AG04450 (cell line): ENCODE measurements at places on chromosomes 1 and 21.

DNA sequence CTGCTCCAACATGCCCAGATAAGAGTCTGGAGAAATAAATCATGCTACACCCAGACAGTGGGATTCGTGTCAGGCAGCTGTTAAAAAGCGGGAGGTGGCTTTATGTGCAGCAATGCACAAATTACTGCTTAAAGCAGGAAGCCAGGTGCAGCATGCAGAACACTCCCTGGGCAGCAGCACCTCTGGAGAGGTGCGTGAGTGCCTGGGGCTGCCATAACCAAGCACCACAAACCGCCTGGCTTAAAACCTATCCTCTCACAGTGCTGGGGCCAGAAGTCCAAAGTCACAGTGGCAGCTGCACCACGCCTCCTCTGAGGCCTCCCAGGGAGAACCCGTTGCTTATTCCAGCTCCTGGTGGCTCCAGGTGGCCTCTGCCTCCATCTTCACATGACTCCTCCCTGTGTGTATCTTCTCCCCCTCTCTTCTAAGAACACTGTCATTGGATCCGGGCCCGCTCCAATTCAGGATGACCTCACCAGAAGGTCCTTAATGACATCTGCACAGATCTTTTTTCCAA is 115.6 kb downstream of the SIK1 start:
- DNase-seq: no peak

GRCh38 chr1:162716552-162716951 is 74.0 kb upstream of the HSD17B7 start:
- DNase-seq: no peak

GRCh38 chr1:12475101-12475500 is 142.9 kb downstream of the DHRS3 start:
- no peak for DNase-seq

- no peak for DNase-seq
These were observed 184.9 kb downstream of the NCAM2 start for GRCh38 chr21:21183092-21183491.

GRCh38 chr1:159556931-159557369 is 21.1 kb upstream of the OR10J5 start:
- no peak for DNase-seq

DNA sequence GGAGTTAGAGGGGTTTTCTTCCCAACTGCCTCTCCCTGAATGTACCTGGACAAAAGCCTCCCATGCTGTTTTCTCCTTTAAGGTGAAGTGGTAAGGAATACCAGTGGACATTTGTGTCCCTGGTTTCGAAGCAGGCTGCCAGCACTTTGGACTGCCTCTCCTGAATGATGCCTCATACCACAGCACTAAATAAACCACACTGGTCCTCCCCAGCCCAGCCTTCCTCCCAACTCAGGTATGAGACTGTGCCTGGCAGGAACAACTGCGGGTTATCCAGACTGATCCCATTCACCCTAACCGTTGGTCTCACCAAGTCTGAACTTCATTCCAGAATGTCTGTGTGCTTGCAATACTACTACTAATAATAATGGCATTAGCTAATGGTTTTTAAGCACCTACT is 9.3 kb downstream of the COQ8A start:
- DNase-seq: no peak

DNA sequence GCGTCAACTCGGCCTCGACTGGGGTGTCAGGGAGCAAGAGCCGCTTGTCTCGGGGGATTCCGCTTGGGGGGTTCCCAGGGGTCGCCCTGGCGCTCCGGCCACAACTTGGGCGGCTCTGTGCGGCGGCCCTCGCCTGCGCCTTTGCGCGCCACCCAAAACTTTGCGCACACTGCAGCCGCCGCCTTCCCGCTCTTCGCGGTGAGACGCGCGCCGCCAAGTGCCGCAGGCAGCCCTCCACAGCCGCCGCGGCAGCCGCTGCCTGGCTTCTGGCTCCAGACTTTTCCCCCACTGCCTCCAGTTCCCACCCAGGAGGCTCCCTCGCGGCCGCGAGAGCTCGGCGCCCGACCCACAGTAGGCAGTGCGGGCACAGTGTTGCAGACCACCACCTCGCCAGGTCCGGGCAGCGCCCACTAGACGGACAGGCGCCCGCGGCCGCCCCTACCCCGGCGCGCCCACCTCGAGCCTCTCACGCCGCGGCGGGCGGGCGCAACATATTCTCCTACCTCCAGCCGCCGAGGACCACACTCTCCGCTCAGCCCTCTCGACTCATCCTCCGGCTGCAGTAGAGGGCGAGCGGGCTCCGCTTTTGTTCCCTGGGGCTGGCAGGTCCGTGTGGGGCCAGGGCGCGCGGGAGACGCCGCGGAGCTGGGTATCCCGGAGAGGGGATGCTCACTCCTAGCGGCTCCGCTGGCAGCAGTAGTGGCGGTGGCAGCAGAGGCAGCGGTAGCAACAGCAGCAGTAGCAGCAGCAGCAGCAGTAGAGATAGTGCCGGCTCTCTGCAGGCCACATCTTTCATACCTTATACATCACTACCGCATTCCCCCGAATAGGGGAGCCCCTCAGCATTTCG is 296.6 kb downstream of the OMA1 start:
- no peak for DNase-seq

- DNase-seq: no peak
These were observed 44.6 kb downstream of the UBR4 start for GRCh38 chr1:19165501-19165900.

DNA sequence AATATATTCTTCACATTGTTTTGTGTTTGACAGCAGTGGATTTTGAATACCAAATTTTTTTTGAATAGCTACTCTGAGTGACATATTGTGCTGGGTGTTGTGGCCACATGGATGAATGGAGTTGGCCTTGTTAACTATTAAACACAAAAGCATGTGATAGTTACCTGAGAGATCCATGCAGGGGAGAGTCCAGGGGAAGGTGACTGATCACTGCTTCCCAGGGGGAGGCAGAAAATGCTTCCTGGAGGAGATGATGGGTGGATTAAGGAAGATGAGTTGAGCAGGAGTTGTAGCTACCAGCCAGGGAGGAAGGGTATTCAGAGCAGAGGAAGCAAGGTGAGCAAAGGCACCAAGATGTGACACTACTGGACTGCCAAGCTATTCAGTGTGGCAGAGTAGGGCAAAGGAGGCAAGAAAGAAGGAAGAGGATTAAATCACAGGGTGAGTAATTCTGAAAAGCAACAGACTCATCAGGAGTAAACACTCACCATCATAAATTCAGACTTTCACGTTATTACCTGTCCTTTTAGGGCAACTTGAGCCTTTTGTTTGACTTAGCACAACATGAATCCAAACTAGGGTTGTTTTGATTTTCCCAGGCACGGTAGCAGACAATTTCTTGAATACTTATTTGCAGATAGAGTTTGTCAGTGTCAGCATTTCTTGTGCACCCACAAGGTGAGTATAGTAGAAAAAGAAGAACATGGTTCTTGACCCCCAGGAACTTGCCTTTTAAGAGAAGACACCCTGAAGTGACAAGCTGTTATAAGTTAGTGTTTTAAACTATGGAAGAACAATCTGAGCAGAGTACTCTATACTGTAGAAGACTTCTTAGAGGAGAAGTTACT is 4.2 kb downstream of the CD46 start:
- DNase-seq: no peak

- DNase-seq: no peak
These were observed 979.2 kb downstream of the MRPL39 start for GRCh38 chr21:24628046-24628445.

DNA sequence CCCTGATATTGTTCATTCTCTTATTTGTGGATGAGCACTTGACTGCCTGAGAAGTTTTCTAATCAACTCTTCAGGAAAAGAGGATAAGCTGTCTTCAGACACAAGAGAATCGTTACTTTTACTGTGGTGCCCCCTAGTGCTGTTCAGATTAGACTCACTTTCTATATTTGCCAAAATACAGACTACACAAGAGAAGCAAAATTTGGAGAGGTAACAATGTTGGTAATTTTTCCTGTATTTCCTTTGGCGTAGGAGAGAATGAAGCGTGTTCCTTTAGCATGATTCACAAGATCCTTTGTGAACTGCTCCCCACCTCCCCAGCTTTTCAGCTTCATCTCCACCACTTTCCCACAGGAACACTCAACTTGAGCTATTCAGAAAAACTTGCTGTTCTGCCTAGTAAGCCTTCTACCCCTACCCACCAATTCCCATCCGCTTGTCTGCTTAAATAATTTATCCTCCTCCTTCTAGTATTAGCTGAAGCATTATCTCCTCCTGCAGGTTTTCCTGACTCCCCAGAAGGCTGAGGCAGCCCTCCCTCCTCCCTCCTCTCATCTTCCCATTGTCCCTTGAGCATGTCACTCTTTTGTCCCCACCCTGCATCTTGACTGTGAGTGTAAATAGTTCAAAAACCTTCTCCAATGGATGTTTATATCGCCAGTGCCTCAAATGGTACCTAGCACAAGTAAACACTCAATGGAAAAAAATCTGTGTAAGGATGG is 4.5 kb downstream of the TNFSF4 start:
- peak; percentile 74 for DNase-seq

DNA sequence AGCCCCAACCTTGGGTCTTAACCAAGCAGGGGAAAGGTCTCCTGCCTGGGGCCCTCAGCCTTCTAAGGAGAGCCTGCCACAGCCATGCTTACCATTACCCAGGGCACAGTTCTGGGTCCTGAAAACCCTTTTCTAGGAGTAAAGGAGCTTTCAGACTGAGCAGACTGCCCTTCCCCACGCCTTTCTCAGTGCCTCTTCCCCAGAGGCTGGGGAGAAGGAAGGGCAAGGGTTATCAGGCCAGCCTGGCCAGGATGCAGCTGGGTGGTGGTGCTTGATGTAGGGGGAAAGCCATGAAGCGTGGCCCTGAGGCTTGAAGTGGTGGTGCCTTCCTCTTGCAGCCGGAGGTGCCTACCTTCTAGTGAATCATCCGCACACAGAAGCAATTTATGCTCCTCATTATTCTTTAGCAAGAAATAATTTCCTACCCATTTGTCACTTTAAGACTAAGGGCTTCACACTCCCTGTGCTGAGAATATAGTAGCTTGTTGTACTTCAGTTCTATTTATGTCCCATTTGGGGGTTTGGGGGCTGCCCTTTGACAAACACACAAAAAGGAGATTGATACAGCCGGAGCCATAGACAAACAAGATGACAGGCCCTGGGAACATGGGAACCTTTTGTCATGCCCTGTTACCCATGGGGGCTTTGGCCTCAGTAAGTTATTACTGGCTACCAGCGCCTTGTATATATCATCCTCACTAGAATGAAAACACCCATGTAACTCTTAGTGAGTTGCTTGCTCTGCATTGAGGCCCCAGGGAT is 40.7 kb downstream of the MAN1C1 start:
- no peak for DNase-seq

DNA sequence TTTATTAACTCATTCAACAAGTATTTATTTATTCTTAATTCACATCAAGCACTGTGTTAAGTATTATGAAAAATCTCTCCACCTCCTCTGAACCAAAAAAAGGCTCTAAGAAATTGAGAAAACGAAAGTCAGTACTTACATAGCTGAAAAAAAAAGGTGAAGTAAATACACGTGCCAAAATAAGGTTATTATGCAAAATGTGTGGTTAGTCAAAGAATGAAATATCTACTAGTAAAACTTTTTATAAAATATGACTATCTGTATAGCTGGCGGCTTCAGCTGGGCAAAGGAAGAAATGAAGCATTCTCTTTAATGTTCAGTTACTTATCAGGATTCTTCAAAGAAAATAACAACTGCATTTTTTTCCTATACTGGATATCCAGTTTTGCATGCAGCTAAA is 35.5 kb upstream of the ASPM start:
- DNase-seq: no peak

GRCh38 chr1:214638997-214639396 is 36.0 kb downstream of the CENPF start:
- no peak for DNase-seq

DNA sequence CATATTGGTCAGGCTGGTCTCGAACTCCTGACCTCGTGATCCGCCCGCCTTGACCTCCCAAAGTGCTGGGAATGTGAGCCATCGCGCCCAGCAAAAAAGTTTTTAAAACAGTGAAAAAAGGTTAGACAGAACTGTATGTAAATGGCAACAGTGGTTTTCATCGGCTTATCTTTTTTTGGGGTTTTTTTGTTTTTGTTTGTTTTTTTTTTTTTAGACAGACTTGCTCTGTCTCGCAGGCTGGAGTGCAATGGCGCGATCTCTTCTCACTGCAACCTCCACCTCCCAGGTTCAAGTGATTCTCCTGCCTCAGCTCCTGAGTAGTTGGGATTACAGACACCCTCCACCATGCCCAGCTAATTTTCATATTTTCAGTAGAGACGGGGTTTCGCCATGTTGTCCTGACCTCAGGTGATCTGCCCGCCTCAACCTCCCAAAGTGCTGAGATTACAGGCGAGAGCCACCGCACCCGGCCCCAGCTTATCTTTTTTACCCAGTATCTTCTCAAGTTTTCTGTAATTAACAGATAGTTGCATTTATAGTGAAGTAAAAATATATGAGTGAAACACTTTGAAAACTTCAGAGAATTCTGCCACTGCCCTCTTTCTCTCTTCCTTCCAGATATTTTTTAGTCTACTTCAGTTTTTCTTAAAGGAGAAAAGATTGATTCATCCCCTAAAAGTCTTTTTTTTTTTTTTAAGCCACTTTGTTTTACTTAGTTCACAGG is 13.1 kb downstream of the TIMM17A start:
- no peak for DNase-seq

DNA sequence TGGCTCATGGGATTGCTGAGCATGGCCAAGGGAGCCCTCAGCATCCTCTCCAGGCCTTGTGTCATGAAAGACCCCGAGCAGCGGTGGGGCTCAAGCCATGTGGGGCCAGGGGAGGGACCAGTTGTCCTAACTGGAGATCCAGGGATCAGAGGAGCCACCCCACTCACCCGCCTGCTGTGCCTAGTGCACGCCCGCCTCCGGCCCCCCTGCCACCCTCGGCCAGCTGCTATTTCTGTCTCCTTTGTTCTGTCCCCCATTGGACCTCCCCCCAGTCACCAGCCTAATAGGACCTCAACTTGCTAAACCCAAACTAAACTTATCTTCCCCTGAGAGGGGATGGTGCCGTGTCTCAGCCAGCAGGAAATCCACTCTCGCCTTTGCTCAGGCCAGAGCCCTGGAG is 44.4 kb downstream of the TP73 start:
- no peak for DNase-seq

GRCh38 chr21:25406887-25407579 is 200.2 kb downstream of the MRPL39 start:
- DNase-seq: no peak

- peak; percentile 81 for DNase-seq
These were observed 75.8 kb downstream of the CTH start for GRCh38 chr1:70486676-70487458.

- no peak for DNase-seq
These were observed 101.5 kb downstream of the ACTL8 start for GRCh38 chr1:17856496-17857108.

- no peak for DNase-seq
These were observed 447.1 kb downstream of the PTPRU start for GRCh38 chr1:29683472-29683871.

DNA sequence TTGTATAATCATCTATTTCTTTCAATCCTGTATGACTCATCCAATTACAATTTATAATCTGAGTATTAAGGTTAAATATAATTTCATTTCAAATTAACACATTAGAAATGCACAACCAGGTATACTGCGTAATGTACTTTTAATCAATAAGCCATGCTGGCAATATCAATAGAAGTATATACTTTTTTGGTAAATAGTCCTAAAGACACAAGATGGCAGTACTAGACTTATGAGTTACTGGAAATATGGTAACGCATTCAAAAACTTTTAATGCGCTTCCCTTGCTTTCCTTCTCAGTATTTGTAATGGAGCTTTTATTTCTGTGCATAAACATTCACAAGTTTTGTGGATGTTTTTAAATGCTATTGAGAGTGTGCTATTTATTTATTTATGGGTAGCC is 1162.0 kb upstream of the TMPRSS15 start:
- no peak for DNase-seq
